Psoas muscle (tissue), 8 donors: ENCODE measurements at places on chromosomes 5 and 9. TPM values are rescaled to one million over a fixed set of nuclear protein-coding genes. Genes with fewer than 3 reads are reported as not detected.

PTGDS gene
- 71.2 TPM for total RNA-seq

DNA sequence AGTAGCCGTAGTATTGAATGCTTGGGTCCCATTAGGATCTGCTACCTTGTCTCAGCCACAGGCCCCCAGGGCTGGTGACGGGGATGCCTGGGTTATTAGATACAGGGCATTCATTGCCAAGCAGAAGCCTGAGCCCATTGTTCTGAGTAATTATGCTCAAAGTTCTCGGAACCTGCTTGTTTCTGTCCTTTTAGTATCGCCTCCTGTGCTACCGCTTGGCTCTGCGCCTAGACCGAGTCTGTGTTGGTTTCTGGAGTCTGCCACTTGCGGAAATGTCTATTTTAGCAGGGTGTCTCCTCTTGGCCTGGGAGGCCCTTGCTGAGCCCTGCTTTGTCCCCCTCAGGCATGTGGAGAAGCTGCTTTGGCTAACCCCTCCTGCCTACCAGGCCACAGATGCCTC, 506.1 kb downstream of the BNC2 start:
- peak; percentile 48 for DNase-seq

PCDHGB1 gene
- 1.8 TPM for total RNA-seq

ASPN gene
- 5.7 TPM for total RNA-seq

DNA sequence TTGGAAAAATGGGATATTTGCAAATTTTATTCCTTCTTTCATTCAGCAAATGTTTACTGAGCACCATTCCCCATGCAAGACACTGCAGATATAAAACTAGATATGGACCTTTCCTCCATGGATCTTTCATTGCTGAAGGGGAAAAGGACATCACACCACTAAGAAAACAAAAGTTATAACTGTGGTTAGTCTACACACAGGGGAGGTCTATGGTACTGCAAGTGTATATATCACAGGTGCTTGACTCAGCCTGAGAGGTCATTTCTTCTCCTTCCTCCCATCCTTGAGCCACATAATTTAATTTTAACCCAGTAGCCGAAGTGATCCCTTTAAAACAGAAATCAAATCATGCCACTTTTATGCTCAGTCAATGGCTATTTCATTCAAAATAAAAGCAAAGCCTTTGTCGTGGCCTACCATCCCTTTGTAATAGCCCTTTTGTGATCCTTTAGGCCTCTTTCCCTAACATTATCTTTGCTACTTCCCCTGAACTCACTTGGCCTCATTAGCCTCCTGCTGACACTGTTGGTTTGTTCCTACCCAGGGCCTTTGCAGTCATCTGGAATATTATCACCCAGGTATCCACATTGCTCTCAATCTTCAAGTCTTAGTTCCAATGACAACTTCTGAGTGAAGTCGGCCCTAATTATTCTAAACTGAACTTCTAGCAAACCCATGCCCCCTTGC, 213.2 kb downstream of the GABRB2 start:
- no peak for DNase-seq

GRCh38 chr9:34628656-34629490, at the start of gene ARID3C:
ARID3C (minus strand) TSS chr9:34629066; CDS start chr9:34628014, 1,052 bp downstream.
- DNase-seq, result no peak

- DNase-seq, result no peak
These were observed 36.8 kb downstream of the EGR1 start for GRCh38 chr5:138502121-138502520.

GRCh38 chr5:32932241-32932935, 221.3 kb downstream of the NPR3 start:
- DNase-seq, result no peak

ESM1 gene
- not detected for total RNA-seq
